ENCODE measurements at places on chromosomes 2 and 18.

DNA sequence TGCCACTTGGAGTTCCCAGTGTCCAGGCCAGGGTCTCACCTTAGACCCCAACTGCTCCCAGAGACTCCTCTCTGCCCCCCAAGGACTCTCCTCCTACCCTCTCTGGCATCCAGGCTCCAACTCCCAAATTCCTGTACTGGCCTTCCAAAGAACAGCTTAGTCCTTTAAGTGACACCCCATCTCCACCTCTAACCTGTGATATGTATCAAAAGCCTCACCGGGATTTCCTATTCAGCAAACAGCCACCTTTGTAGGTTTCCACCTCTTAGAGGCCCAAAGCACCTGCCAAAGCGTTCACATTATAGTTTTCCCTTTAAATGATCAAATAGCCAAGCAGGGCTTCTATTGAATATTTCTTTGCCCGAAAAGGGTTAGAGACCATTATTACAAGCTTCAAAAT lies 2.7 kb upstream of the COPS8 start:
- no peak for DNase-seq

DNA sequence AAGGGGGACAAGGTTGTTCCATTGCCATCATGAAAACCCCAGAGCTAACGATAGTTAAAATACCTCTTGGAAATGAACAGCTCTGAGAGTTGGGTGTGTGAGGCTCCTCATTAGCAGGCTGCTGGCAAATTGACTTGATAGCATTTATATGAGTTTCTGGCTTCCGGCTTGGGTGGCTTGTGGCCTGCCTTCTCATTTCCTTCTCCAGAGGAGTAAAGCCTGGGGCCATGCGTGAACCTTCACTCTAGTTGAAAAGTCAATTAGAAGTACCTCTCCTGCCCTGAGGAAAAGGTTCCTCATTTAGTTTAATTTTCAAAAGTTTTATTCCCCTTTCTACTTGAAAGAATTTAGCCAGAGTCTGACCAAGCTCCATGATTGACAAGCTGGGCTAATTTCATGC lies 67.1 kb downstream of the MGAT5 start:
- DNase-seq = peak; percentile 17

DNA sequence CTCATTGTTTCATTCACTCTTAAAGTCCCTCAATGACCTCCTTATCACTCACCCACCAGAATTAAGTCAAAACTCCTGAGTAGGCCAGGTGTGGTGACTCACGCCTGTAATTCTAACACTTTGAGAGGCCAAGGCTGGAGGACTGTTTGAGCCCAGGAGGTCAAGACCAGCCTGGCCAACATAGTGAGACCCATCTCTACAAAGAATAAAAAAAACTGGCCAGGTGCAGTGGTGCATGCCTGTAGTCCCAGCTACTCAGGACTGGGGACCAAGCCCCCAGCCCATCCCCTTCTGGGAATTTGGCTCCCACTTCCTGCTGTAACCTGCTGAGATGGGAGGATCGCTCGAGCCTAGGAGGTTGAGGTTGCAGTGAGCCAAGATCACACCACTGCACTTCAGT lies 28.9 kb downstream of the TMEM247 start:
- no peak for DNase-seq

GRCh38 chr2:875687-876615 lies 74.7 kb upstream of the SNTG2 start:
- no peak for DNase-seq

DNA sequence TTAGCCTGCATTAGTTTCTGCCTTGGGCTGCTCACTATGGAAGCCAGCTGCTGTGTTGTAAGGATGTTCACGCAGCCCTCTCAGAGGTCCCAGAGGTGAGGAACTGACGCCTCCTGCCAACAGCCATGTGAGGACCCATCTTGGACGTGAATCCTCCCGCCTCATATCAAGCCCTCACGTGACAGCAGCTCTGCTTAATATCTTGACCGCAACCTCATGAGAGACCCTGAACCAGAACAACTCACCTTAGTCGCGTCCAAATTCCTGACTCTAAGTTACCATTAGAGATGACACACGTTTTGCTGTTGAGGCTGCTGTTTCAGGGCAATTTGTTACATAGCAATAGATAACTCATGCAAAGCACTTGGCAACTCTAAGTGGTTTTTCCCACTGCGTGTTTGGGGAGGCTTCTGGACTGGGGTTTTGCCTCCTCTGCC lies 97.7 kb downstream of the TMEM17 start:
- DNase-seq = no peak

GRCh38 chr18:10370716-10371115 lies 83.7 kb upstream of the APCDD1 start:
- no peak for DNase-seq

DNA sequence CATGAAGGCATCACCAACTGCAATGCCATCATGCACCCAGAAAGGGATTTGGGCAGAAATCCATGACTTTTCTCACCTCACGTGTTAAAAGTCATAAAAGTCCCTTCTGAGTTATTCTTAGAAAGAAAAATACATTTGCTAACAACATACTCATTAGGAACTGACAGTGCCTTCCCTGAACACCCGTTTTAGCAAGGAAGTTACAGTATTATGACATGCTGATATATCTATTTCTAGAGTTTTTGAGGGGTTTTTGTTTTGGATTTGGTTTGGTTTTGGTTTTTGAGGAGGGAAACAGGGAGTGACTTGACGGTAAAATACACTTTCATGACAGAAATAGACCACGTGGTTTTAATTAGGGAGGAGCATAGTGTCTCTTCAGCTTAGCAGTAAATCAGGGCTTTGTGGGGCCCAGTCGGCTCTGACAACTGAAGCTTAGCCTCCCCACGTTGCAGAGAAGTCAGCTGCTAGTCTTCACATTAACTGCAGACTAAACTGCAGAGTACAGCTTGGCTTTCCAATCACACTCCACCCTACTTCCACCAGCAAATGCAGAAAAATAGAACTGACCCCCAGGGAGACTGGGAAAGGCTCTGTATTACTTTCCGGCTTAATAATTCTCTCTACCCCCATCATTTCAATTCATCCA lies 141.4 kb downstream of the FAM124B start:
- DNase-seq = no peak

GRCh38 chr2:100807707-100808106 lies 12.2 kb upstream of the NPAS2 start:
- no peak for DNase-seq

GRCh38 chr18:49279041-49279440 lies 181.4 kb downstream of the DYM start:
- no peak for DNase-seq

DNA sequence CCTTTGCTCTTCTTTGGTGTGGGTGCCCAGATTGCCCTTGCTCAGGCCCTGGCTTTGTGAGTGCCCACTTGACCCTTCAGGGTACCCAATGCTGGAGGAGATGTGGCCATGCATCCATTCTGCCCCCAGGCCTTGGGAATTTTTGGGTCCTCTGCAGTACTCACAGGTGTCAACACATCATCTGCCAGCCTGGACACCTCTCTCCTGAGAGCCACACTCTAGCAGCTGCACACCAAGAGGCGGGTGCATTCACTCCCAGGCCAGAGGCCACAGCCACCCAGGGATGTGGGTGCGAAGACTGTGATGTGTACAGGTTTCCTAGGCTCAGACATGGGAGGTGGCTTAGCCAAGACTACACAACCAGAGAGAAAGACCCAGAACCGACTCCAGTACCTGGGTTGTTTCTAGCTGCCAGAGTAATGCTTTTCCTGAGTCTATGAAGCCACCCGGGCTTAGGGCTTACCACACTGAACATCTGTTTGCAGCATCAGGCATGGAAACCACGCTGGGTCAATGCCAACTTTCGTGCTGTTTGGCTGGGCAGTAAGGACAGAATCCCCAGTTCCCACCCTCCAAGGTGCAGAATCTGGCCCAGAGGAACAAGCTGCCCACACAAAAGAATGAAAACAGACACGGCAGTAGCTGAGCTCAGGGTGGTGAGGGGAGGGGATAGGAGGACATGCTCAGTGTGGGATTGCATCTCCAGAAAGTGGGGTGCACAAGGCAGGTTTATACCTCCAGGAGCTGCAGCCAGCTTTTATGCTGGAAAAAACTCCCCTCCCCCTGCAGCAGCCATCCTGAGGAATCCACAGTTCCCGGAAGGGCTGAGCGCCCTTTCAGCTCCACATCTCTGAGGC lies 40.1 kb downstream of the KCNF1 start:
- DNase-seq = no peak

- DNase-seq = no peak
Measured at GRCh38 chr2:88038263-88039105, 17.1 kb downstream of the KRCC1 start.

GRCh38 chr18:70311726-70312125 lies 22.9 kb downstream of the SOCS6 start:
- no peak for DNase-seq

- no peak for DNase-seq
Measured at GRCh38 chr2:181105562-181105961, 125.2 kb downstream of the UBE2E3 start.

DNA sequence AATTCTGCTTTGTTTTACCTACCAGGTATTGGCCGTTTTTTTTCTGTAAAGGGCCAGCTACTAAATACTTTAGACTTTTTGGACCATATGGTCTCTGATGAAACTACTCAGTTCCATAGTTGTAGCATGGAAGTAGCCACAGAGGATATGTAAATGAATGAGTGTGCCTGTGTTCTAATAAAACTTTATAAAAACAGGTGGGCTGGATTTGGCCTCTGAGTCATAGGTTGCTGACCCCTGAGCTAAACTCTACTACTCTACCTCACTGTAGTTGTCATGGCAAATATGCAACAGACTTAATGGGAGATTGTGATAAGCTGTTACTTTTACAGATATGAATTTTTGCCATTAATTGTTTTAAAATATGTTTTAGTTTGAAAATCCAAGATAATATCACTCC lies 19.7 kb downstream of the CLIP4 start:
- no peak for DNase-seq

- DNase-seq = no peak
Measured at GRCh38 chr2:164694275-164694695, 73.0 kb upstream of the GRB14 start.

- no peak for DNase-seq
Measured at GRCh38 chr2:88738271-88738670, 46.8 kb downstream of the RPIA start.

- DNase-seq = no peak
Measured at GRCh38 chr2:186508263-186508662, 22.2 kb downstream of the ZC3H15 start.
